ENCODE measurements at places on chromosomes 3 and 15.

DNA sequence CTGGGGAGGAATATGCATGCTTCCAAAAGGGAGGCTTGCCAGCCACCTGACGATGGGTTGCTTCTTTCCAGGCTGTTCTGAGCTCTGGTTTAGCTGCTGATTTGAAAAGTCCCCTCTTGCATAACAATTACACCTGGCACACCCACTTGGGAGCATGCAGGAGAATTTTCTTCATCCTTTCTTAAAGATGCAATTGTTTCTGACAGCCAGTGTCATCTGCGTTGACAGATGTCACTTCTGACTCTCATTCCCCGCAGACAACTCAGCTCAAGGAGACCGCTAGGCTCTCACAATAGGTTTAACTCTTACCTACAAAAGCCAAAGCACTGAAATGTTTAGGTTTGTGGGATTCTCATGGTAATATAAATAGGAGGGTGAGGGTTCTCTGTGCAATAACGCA lies 185.6 kb upstream of the SYNPR start:
- DNase-seq: no peak

- DNase-seq: peak; percentile 10
These were observed 6.9 kb downstream of the CORO2B start for GRCh38 chr15:68585574-68586273.

- no peak for DNase-seq
These were observed 787.7 kb downstream of the NAALADL2 start for GRCh38 chr3:175646865-175647264.

- no peak for DNase-seq
These were observed 29.7 kb upstream of the MTMR10 start for GRCh38 chr15:31021067-31021665.

DNA sequence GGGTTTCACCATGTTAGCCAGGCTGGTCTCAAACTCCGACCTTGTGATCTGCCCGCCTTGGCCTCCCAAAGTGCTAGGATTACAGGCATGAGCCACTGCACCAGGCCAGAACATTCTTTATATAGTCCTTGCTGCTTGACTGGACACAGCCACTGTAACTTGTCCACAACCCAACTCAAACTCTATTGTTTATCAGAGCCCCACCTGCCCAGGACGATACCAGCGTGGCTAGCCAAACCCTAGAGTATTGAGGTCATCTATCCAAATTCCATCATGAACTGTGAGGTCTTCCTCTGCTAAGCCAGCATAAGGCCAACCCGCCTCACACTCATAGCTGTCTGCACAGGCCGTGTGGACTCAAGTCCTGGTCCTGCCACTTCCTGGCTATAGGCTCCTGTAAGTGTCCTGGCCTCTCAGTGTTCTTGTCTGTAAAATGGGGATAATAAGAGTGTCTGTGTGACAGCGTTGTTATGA lies 63.9 kb downstream of the DAPK2 start:
- no peak for DNase-seq

GRCh38 chr3:190387578-190388213 lies at the start of gene CLDN16:
CLDN16 (plus strand) TSS chr3:190388163; CDS start chr3:190388330, 167 bp downstream.
- DNase-seq: no peak

- DNase-seq: no peak
These were observed 195.7 kb downstream of the STT3B start for GRCh38 chr3:31728403-31728802.

GRCh38 chr3:29642393-29643033 lies 361.6 kb downstream of the RBMS3 start:
- DNase-seq: no peak

DNA sequence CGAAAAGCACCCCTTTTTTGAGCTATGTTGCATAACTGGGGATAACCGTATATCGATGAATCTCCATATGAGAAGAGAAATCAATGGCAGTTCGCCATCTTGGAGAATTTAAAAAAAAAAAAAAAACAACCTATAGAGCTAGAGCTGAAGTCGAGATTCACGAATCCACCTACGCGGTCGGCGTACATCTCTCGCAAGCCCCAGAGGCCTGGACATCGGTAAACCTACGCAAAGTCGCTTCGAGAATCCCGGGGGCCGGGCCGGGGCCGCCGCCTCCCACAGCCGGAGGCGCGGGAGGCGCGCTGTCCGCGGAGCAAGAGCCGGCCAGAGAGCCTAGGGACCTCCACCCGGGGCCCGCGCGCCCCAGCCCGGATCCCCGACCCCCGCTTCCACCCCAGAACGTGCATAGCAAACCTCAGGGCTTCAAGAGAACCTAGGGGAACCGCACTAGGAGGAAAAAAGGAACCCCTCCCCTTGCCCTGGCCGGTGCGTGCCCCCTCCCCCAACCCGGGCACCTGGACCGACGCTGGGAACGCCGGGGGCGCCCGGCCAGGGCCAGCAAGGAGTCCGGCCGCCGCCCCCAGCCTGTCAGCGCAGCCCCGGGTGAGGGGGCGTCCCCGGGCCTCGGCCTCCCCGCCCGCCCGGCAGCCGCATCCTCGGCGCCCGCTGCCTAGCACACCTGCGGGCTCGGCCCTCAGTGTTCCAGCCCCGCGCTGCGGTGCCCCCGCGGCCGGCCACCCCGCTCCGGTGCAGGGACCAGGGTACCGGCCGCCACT lies 567 bp downstream of the PFN2 start:
- DNase-seq: peak; percentile 90

GRCh38 chr3:5186858-5187155 lies 700 bp upstream of the EDEM1 start:
- no peak for DNase-seq

GRCh38 chr3:176469694-176470205 lies 727.5 kb downstream of the TBL1XR1 start:
- DNase-seq: no peak

GRCh38 chr3:43062040-43062563 lies 43.8 kb downstream of the POMGNT2 start:
- DNase-seq: no peak

DNA sequence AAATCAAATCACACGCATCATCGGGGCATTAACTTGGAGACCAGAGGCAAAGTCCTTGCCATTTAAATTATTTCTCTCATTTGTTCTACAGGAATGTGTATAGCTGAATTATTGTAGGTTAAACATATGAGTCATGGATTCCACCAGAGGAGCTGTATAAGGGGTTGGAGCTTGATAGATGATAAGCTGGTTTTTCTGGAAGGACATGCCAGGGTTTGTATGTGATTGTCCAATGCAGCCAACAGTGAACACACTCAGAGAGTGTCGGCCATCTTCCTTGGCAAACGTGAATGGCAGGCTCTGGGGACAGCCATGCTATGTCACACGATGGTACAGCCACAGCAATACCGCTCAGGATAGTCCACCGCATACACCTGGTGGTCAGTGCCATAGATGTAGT lies 25.1 kb downstream of the SSUH2 start:
- no peak for DNase-seq

GRCh38 chr3:184031187-184031792 lies at the start of gene HTR3D:
HTR3D (plus strand) TSS chr3:184031742; CDS start chr3:184031742, 0 bp downstream.
- no peak for DNase-seq

DNA sequence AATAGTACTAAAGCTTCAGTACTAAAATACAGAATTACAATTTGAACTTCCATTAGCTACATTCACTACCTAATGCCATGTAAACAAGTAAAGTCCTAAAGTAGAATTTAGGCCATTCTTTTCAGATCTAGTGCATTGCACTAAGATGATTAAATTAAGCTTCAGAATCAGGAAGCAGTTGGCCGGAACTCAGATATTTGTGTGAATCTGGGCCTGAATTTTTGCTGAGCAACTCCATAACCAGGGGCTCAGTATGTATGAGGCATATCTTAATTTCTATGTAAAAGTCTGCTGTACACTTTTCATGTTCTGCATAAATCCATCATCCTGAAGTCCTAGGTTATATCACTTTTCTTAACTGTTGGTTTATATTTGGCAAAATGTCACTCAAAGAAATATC lies 246.4 kb downstream of the RBMS3 start:
- no peak for DNase-seq

DNA sequence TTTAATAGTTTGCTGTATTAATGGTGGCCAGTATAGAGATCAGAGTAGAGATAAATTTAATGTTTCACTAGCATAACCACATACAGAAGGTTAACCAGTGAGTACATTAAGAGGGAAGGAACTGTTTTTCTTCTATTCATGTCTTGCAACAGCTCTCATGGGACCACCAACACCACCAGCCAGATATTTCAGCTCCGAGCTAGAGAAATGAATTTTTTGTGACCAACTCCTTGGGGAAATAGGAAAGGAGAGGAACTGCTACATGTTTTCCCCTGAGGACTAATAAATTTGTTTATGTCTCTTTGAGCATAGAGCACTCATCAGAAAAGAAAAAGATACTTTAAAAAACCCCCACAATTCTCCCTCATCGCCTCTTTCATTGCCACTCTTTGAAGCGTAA lies 247.5 kb downstream of the MBNL1 start:
- DNase-seq: no peak

DNA sequence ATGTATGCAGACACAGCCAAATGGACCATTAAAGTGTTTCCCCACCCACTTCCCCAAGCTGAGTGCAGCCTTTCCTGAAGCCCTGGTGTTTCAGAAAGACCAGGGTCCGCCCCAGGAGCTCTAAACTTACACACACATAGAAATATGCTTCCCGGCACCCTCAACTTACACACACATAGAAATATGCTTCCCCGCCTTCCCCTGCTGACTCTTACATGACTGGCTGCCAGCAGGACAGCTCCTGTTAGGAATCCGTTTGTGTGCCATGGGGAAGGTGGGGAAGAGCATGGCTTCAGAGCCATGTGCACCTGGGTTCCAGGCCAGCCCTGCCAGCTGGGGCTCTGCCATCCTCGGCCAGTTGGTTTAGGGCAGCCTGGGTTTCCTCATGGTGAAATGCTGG lies 3.6 kb downstream of the CLEC3B start:
- peak; percentile 60 for DNase-seq

DNA sequence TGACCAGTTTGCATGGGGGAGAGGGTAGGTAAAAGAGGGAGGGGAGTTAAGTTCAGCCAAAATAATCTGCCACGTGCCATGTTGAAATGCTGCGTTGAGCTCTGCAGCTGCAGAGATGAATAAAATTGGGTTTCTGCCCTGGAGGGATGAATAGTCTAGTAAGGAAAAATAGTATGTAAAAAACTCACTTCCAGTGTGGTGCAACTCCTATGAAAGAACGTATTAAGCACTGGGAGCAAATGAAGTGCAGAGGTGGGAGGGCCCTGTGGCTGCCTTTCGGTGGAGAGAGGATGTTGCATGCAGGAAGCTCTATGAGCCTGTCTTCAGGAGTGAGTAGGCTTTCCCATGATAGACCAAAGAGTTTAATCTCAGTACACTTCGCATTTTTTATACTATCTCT lies 8.6 kb downstream of the CEP63 start:
- DNase-seq: no peak

DNA sequence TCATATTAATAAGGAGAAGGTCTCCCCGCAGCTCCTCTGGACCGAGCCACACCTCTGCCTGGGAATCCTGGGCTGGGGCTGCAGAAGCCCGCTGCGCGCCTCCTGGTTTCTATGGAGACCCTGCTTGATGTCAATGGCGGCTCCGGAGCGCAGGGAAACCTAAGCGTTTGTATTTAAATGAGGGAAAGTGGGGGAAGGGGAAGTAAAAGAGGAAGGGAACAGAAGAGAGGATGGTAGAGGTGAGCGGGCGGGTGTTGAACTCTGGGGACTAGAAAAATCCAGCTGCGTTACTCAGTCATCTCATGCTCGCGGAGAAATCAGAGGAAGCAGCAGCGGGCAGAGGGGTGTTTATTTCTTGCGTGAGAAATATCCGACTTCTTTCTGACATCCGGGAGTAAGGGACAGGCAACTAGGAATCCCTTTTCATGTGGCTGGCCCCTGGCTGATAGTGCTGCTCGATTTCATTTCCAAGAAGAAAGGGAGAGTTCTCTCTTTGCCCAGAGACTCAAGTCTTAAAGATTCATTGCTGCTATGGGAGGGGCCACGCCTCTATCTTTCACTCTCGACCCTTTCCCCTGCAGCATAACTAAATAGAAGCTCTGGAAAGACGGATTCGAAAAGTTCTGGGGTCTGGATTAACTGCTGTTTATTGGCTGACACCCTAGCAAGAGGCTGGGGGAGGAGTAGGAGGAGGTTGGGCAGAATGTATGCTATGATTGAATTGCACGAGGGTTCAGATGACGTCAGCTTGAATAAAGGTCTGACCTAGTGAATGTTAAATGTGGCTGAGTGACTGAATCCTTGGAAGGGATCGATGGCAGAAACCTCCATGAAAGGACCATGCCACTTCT lies 110.5 kb upstream of the GAP43 start:
- DNase-seq: peak; percentile 68

GRCh38 chr3:43348852-43349574 lies 62.7 kb downstream of the SNRK start:
- DNase-seq: no peak

DNA sequence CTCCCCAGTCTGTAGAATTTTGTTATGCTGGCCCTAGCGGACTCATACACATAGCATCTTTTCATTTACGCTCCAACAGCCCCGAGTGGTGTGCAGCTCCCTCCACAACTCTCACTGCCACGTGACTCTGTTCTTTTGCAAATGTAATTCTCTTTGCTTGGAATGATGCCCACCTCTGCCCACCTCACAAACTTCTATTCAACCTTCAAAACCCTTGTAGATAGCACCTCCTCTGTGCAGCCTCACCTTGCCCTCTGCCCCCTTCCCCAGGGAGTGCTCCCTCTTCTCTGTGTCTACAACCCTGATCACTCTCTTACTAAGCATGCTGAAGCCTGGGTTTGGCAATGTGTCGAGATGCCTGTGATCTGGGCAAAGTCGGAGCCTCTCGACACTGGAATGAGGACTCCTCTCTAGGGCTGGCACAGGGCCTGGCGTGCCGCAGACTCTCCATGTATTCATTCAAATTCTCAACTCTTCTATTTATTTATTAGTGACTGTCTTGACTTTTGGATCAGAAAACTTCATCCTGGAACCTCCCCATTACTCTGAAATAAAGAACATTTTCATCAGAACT lies 73.5 kb downstream of the MGLL start:
- DNase-seq: no peak

DNA sequence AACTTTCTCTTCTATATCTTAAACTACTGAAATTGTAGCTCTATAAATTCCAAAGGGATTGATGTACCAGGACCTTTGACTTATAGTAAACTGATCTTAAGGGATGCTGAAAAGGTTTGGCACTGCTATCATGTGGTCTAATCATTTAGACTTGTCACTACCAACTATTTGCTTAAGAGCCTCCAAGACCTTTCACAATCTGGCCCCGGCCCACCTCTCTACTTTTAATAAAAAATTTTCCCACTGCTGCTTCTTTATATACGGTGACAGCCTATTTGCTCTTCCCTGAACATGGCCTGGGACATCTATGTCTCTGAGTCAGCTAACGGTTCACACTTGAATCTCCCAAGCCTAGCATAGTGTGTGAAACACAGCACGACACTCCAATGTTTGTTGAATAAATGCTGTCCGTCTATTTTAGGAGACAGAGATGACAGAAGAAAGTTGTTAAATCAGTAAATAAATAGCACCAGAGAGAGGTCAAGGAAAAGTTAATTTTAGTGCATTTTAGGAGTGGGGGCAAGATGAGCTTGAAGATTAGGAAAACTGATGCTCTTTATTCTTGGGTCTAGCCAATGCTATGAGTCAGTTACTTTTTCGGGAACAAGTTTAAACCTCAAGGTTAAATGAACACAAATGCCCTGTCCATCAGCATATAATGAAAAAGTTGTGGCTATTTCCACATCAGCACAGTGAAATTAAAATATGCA lies 212.9 kb downstream of the TIGIT start:
- no peak for DNase-seq

GRCh38 chr3:145899241-145899640 lies 261.7 kb downstream of the PLOD2 start:
- no peak for DNase-seq

- DNase-seq: no peak
These were observed 161.7 kb downstream of the PTPRG start for GRCh38 chr3:61723038-61723437.
